ENCODE measurements at places on chromosomes 5 and 9. TPM values are rescaled to one million over a fixed set of nuclear protein-coding genes. Genes with fewer than 3 reads are reported as not detected.

DNA sequence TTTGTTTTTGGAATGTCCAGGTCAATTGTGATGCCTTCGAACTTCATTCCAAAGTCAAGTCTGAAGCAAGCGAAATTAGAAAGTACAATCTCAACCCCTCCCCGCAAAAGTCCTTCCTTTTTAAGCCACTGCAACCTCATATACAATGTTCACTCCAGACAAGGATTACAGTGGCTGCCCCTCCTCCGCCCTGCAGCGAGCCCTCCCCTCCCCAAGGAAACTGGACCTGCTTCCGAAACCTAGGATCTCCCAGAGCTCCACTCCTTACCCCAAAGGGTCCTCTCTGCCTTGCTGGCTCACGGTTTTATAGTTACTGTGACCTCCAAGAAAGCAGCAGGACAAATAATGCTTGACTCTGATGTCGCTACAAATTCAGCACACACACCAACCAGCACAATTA is 10.4 kb downstream of the LRRC14B start:
- no peak for DNase-seq

DNA sequence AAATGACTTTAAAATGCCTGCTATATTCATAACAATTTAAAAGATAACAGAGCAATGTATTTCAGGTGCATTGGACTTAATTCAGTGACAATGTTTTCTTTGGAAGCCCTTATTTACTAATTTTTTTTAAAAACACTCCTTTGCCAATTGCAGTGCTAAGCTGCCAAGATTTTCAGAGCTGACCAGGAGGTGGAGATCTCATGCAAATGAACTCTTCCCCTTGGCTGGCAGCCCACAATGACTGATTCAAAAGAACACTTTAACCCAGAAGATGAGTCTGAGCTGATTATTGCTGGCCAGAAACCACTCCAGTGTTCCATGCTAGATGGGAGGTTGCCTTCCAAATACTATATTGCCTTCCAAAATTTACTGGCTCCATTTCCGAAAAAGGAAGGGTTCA is 128.3 kb upstream of the CCNH start:
- peak; percentile 26 for DNase-seq

GRCh38 chr9:120299785-120300184 is 280.2 kb downstream of the CDK5RAP2 start:
- no peak for DNase-seq

- no peak for DNase-seq
Measured at GRCh38 chr9:14435871-14436270, 121.9 kb upstream of the NFIB start.

PRR16 gene
- total RNA-seq = 1.1 TPM

PRSS3 gene
- total RNA-seq = not detected
